ENCODE measurements at places on chromosomes 12 and 14.

- no peak for DNase-seq
These were observed 73.5 kb upstream of the OR10AD1 start for GRCh38 chr12:48276621-48277020.

DNA sequence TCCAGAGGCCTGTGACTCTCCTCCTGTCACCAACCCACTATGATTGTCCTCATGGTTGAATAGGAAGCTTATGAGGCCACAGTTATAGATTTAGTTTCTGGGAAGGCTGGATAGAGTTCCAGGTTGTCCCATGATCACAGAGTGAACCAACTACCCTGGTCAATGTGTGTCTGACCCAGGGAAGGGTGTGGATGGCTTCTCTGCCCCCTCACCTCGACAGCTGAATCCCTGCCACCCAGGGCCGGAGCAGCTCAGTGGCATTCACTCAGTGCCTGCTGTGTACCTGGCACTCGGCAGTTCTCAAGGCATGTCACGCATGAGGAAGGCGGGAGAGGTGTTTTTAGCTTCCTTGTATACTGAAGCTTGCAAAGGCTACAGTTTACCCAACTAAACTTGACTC lies 43.2 kb downstream of the JDP2 start:
- DNase-seq = no peak

GRCh38 chr14:64720131-64720576 lies 15.9 kb downstream of the PLEKHG3 start:
- no peak for DNase-seq

DNA sequence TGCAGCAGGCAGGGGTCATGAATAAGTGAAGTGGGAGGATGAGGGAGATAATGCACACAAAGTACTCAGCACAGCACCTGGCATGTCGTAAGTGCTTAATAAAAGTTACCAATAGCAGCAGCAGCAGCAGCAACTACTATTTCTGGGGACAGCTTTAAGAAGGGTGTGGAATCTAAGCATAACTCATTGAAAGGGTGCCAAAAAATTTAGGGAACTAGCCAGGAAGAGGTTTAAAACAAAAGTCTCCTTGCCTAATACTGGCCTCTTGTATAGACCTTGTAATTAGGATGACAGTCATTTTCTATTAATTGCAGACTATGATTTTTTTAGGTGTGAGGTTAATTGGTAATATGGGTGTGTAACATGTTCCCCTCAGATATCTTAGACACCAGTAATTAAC lies 179.9 kb downstream of the PTPN11 start:
- DNase-seq = no peak

- DNase-seq = no peak
These were observed 1.4 kb downstream of the SGPP1 start for GRCh38 chr14:63726499-63726898.

DNA sequence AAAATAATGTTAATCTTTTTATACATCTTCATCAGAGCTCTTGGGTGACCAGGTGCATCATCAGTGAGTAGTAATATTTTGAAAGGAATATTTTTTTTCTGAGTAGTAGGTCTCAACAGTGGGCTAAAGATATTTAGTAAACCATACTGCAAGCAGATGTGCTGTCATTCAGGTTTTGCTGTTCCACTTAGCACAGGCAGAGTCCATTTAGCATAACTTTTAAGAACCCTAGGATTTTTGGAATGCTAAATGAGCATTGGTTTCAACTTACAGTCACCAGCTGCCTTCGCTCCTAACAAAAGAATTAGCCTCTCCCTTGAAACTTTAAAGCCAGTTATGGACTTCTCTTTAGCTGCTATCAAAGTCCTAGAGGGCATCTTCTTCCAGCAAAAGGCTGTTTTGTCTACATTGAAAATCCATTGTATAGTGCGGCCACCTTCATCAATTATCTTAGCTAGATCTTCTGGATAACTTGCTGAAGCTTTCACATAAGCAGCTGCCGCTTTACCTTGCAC lies 24.6 kb downstream of the RIMKLB start:
- no peak for DNase-seq

- no peak for DNase-seq
These were observed 160.5 kb downstream of the PIK3C2G start for GRCh38 chr12:18421867-18422266.

GRCh38 chr14:24181371-24182077 lies 7.1 kb downstream of the IPO4 start:
- DNase-seq = no peak

DNA sequence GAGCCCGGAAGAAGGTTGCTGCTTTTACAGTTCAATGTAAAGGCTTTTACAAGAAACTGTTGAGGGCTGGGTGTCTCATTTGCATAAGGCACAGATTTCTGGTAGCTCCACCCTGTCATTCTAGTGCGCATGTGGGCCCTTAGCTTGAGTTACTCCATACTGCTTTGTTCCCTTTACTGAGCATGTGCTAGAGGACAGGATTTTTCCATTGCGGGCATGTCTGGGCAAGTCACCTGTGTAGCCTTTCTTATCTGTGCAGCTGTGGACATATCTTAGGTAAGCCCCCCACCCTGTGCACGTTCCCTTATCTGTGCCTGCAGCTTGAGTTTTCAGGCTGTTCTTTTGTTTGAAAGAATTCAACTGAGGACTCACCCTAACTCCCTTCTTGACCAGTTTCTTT lies 56.2 kb upstream of the ARHGAP5 start:
- DNase-seq = no peak

GRCh38 chr12:110284597-110284996 lies 3.5 kb downstream of the ATP2A2 start:
- no peak for DNase-seq

DNA sequence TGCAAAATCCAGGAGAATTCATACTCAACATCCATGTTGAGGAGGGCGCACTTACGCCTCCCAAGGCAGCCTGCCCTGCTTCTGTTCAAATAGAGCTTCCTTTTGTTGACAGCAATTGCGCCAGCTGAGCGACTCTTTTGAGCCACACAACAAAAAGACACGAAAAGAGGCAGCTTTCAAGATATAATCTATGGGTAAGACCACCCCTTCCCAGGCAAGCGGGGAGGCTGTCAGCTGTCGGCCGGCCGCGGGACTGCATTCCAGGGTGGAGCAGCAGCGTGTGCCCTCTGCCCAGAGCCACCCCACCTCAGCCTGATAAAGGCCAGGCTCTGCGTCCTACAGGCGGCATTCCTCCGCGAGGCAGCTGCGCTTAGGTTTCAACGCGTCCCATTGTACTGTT lies 15.8 kb upstream of the STAB2 start:
- no peak for DNase-seq

GRCh38 chr14:98175436-98175835 lies 1096.6 kb downstream of the BCL11B start:
- no peak for DNase-seq

- DNase-seq = no peak
These were observed 22.8 kb upstream of the LALBA start for GRCh38 chr12:48592591-48593086.

GRCh38 chr12:75720812-75721641 lies 209.6 kb upstream of the KRR1 start:
- DNase-seq = no peak

- no peak for DNase-seq
These were observed 89.2 kb downstream of the PDZRN4 start for GRCh38 chr12:41277100-41277945.

GRCh38 chr12:1505576-1505975 lies 88.8 kb downstream of the FBXL14 start:
- no peak for DNase-seq

DNA sequence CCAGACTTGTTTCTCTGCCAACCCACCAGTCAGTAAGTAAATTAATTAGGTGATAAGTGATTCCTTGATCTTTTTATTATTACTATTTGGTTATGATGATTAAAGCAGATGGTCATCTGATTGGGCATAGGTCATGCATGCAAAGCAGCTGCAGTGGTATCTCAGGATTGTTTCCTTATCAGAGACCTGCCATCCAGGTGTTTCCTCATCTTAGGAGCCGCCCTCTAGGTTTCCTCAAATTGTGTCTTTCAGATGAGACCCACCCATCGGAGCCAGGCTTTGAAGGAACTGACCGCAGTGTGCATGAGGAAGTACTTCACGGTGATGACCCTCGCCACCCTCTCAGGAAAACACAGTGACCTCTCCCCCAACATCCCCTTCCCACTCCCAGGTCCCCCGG lies 63.3 kb downstream of the ZFP36L1 start:
- no peak for DNase-seq

DNA sequence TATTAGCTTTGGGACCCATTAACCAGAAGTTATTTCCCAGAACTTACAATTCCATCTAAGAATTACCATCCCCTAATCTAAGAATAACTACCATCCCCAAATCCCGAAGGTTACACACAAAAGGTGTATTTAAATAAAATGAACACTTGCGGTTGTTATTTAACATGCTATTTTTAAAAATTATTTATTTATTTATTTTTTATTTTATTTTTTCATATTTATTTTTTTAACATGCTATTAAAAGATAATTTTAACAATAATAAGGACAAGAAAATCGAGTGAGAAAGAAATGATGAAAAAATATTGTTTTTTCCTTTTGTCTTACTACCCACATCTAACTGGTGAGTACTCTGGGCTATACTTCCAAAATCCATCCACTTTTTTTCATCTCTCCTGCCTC lies 6.3 kb downstream of the FBXO33 start:
- no peak for DNase-seq

- DNase-seq = no peak
These were observed 350.7 kb downstream of the C12orf50 start for GRCh38 chr12:87678453-87678852.

DNA sequence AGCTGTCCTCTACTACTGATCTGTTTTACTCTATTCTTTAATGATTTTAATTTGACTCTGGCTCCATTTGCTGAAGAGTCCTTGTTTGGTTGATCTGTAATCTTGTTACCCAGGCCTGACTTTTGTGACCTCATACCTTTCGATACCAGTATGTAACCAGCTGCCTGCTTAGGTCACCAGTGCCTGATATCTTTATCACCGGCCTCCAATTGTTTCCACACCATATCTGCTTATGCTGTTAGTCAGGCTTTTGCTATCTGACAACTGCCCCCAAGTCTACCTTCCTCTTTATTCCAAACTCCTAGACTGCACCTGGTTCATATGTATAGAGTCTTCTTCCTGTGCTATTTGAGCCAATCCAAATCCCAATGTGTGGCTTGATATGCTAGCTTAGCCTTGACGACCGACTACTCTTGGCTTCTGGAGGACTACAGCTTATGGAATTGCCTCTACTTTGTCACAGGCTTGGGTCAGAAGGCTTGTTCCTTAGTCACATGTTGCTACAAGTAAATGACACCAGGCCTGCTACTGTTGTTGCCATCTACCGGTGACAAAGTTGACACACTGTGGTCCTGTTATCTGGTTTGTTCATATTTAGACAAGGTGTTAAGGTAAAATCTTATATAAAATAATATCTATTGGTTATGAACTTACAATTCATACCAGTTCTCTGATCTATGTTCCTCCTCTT lies 193.9 kb downstream of the TRHDE start:
- DNase-seq = no peak

DNA sequence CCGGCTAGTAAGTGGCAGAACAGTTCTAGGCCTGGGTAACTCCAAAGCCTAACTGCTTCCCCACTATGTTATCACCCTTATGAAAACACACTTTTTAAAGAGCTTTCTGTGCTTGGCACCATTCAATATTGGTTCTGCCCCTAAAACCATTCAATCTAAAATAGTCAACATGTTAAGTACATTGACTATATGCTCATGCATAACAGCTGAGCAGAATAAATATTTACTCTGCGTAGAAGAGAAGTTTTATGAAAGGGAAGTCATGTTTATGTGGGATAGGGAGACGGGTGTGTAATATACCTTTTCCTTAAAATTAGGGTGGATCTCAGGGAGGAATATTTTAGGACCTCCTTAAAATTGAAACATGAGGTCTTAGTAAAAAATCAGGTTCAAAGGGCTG lies 80.5 kb downstream of the SAMD4A start:
- no peak for DNase-seq

DNA sequence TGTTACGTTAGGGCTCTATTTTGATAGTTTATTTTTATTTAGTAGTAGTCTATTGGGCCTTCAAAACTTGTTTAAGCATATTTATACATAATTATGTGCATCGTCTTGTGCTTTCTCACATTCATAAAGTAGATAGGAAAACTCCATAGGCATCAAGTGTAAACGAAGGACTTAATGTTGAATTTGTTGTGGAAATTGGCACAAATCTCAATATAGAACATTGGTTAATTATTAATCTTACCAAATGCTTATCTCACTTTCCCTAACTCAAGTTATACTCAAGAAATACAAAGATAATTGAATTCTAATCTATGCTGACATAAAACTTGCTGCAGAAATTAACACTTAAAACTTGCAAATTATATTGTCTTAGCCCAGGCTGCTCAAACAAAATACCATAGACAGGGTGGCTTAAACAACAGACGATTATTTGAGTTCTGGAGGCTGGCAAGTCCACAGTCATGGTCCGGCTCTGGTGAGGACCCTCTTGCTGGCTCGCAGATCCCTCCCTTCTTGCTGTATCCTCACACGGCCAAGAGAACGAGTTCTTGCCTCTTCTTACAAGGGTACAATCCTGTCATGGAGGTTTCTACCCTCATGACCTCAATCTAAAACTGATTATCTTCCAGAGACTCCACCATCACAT lies 18.8 kb downstream of the STYX start:
- DNase-seq = no peak

GRCh38 chr12:112208301-112208910 lies 83.0 kb downstream of the TRAFD1 start:
- no peak for DNase-seq

- no peak for DNase-seq
These were observed 21.8 kb upstream of the TRIM9 start for GRCh38 chr14:51116682-51117081.

DNA sequence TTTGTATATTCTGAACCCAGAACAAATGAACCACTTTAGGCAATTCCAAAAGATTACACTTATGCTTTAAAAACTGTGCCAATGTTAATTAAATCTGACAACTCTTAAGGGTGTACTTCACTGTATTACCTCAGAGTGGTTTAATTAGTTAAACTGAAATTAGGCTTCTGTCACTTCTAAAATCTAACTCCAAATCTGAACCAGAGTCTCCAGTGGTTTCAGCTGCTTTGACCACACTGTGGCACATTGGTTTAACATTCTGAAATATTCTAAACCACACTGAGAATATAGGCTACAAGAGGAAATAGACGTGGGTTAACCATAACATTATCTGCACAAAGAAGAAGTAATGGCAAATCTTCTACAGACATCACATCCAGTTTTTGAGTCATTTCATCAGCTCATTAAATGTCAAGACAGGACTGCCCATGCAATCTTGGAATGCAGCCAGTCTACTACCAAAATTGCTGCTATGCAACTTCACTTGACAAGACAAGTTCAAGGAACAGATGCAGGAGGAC lies 94.8 kb downstream of the LRP6 start:
- no peak for DNase-seq

DNA sequence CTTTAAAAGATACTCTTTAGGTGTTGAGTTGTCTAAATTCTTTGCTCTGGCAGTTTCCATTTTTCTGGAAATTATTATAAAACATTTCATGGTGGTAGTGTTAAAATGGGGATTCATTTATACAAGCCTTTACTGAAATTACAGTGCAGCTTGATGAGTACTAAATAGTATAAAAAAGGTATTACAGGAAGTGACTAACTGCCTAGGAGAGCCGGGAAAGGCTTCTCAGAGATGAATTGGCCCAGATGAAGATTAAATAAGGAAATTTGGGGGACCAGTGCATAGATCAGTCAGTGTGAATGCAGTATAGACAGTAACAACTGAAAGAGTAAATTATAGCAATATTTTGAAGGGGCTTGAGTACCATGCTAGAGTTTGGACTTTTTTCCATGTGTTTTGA lies 7.5 kb downstream of the PSMA6 start:
- no peak for DNase-seq

Data from activated naive CD4-positive, alpha-beta T cell treated with anti-CD3 and anti-CD28 coated beads, Interleukin-2, amount 50 U/mL, for 16 hours (primary cell).